Sigmoid colon (tissue), 7 donors: ENCODE measurements at places on chromosomes 13 and 19. TPM values are rescaled to one million over a fixed set of nuclear protein-coding genes. Genes with fewer than 3 reads are reported as not detected.

ZNF547 gene
- not detected for polyA plus RNA-seq

DCLK1 gene
- 10.2 TPM for polyA plus RNA-seq

ZNF444 gene
- polyA plus RNA-seq, result 27.9 TPM

ZNF28 gene
- polyA plus RNA-seq, result 6.7 TPM

FCAR gene
- not detected for polyA plus RNA-seq

RPS16 gene
- polyA plus RNA-seq, result 2,918 TPM

MICOS13 gene
- 120 TPM for polyA plus RNA-seq

GPC5 gene
- polyA plus RNA-seq, result 0.39 TPM

OR7A5 gene
- polyA plus RNA-seq, result not detected

LILRA6 gene
- 1.5 TPM for polyA plus RNA-seq

TUBB4A gene
- under 0.01 TPM for polyA plus RNA-seq

STOML3 gene
- polyA plus RNA-seq, result 0.60 TPM

SIRT2 gene
- 39.0 TPM for polyA plus RNA-seq

FUT3 gene
- polyA plus RNA-seq, result 34.4 TPM

SIGLEC8 gene
- 1.9 TPM for polyA plus RNA-seq

SEMA6B gene
- 16.9 TPM for polyA plus RNA-seq

ZNF506 gene
- 2.4 TPM for polyA plus RNA-seq

AMER2 gene
- not detected for polyA plus RNA-seq

C5AR2 gene
- polyA plus RNA-seq, result 0.60 TPM

FFAR1 gene
- polyA plus RNA-seq, result not detected

FSD1 gene
- polyA plus RNA-seq, result 2.6 TPM

C2CD4C gene
- under 0.01 TPM for polyA plus RNA-seq

CCNA1 gene
- polyA plus RNA-seq, result 0.54 TPM

SH2D3A gene
- 42.7 TPM for polyA plus RNA-seq
